ENCODE measurements at places on chromosomes 2 and 18.

DNA sequence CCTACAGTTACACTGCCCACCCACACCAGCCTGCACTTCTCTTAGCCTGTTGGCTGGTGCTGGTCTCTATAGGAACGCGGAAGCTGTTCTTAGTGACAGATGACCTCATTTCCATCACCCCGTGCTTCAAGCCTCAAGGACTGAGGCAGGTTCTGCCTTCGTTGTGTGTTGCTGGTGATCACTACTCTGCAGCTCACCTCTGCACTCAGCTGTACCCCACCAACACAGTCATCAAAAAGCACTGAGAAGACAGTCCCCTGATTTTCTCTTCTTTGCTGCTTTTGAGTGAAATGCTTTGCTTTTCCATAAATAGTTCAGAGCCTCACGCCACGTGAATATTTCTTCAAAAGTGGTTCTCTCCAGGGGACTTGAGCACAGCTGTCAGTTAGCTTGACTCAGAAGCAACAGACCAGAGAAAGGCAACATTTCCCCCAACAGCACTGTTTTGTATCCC lies 225.7 kb upstream of the CCDC150 start:
- H3K27me3 ChIP-seq, result no peaks in the 10 kb centered on the region
- no peak overlapping the region for H3K4me3 ChIP-seq
- H3K36me3 ChIP-seq, result no peaks in the 10 kb centered on the region

DNA sequence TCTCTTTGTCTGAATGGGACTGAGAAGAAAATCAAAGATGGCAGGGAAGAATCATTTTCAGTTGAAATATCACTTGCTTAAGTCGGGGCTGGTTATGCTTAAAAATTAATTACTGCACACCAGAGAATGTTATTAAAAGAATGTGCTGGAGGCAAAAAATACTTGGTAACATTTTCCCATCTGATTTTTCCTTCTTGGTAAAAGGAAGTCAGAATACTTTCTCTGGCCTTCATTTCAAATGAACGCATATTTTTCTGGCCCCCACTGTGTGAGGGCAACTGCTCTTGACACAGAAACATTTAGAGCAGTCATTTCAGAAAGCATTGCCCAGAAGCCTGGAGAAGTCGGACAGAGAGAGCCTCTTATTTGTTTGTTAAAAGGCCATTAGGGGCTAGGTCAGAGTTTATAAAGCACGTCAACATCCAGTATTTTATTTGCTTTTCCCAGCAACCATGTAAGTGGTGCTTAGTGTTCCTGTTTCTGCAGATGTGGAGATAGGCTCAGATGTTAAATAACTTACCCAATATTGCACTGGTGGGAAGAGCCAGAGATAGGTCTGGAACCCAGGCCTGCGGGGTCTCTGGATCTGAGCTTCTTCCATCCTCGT lies 32.9 kb upstream of the LYPD6B start:
- no peak overlapping the region for H3K27ac ChIP-seq
- H3K36me3 ChIP-seq, result no peaks in the 10 kb centered on the region
- H3K4me1 ChIP-seq, result peaks cover 6% of the 10 kb centered on the region
- H3K4me3 ChIP-seq, result no peak overlapping the region
- peaks cover 45% of the 10 kb centered on the region for H3K27me3 ChIP-seq

DNA sequence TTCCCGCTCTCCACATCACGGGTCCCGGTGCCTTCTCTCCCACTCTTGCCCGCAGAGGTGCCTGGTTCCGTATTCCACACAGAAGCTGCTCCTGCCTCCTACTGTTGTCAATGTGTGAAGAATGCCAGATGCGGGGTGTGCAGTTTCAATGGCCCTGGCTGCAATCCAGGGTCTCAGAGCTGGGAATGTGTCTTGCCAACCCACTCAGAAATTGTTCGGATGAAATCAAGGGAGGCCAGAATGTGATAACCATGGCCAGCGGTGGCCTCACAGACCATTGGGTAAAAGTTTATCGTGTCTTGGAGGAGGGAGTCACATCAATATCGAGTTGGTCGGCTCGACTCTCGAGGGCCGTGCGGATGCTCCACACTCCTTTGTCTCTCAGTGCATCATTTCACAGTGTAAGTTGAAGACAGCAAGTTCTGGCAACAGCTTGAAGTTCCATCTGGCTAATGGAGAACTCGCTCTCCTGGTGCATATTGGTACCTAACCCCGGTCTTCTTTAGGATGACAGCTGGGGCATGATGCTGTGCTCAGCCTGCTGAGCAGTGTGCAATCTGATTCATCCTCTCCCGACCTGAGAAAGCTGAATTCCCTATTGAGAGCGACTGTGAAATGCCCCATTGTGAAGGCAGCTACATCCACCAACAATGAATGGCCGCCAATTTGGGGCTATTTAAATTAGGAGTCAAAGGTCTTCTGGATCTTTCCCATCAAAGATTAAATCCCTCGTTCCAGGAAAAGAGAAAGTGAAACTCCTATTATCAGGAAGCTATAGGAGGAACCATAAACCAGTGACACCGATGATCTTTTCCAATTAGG lies 389.0 kb downstream of the SOX11 start:
- H3K36me3 ChIP-seq, result no peaks in the 10 kb centered on the region
- no peak overlapping the region for H3K27ac ChIP-seq
- no peaks in the 10 kb centered on the region for H3K4me1 ChIP-seq
- no peak overlapping the region for H3K4me3 ChIP-seq

GRCh38 chr18:65091744-65092329 lies 659.0 kb upstream of the CDH7 start:
- H3K27ac ChIP-seq, result no peak overlapping the region
- no peaks in the 10 kb centered on the region for H3K36me3 ChIP-seq
- no peaks in the 10 kb centered on the region for H3K27me3 ChIP-seq
- H3K4me3 ChIP-seq, result no peak overlapping the region

- H3K36me3 ChIP-seq, result no peaks in the 10 kb centered on the region
- peak; percentile 8 for DNase-seq
- H3K4me3 ChIP-seq, result no peak overlapping the region
- 0 out of 2 replicates have a peak, but pooled peaks cover 3% of the 10 kb centered on the region for H3K4me1 ChIP-seq
- H3K27me3 ChIP-seq, result peaks cover 30% of the 10 kb centered on the region
Measured at GRCh38 chr2:11642972-11643371, 27.0 kb downstream of the NTSR2 start.

DNA sequence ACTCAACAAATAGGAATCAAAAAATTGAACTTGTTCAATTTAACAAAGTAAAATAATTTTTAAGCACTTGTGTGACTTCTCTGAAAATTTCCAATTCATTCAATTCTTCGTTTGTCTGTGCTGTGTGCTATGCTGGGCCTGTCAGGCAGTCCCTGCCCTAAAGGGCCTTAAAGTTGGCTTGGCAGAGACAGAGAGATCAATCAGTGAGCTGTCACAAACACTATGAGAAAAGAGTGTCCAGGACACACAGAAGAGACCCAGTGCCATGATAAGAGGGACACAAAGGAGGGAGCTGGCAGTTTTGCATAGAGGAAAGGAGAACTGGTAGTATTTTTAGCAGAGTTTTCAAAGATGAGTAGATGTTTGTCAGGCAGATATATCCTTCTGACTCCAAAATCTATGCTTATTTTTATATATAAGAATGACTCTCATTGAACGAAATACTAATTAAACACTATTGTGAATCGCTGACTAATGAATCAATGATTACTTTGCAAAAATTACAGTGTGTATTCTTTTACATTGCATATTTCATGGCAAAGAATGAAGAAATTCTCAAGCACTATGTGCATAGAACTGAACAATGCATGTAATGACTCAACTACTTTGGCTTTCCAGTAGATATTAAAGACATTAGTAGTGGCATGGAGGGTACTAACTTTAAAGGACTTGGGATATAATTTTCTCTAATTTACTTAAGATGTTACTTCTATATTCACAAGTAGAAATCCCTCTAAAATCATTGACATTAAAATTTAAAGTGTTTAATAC lies 193.3 kb upstream of the BOD1L2 start:
- no peaks in the 10 kb centered on the region for H3K36me3 ChIP-seq
- no peaks in the 10 kb centered on the region for H3K4me1 ChIP-seq
- no peaks in the 10 kb centered on the region for H3K27me3 ChIP-seq
- no peak for DNase-seq
